Foreskin keratinocyte (primary cell): ENCODE measurements at places on chromosomes 3 and 15. TPM values are rescaled to one million over a fixed set of nuclear protein-coding genes. Genes with fewer than 3 reads are reported as not detected.

Gene EPHA6
- not detected in 2 replicates for total RNA-seq

Gene UBA7
- 4.3 and 6.7 TPM in 2 replicates for total RNA-seq

Gene ATP13A4
- total RNA-seq: not detected in 2 replicates

Gene P2RY13
- total RNA-seq: not detected in 2 replicates

Gene GOLGA6B
- total RNA-seq: not detected in 2 replicates

Gene EXD1
- total RNA-seq: 0.07 TPM in 1 of 2 replicates, not detected in the other

Gene CTXND1
- total RNA-seq: not detected in 2 replicates

Gene CSPG4
- 6.0 and 13.3 TPM in 2 replicates for total RNA-seq

Gene MAGEL2
- total RNA-seq: not detected in 2 replicates

Gene CCR8
- total RNA-seq: not detected in 2 replicates

Gene MAP6D1
- 1.3 and 1.5 TPM in 2 replicates for total RNA-seq

Gene SENP7
- 6.0 and 6.4 TPM in 2 replicates for total RNA-seq

Gene ALS2CL
- total RNA-seq: 32.3 and 39.6 TPM in 2 replicates

Gene ALDH1A3
- 134 and 232 TPM in 2 replicates for total RNA-seq

Gene CRABP1
- not detected in 2 replicates for total RNA-seq

Gene C3orf20
- not detected in 2 replicates for total RNA-seq

Gene MORC1
- total RNA-seq: not detected in 2 replicates

Gene ZNF197
- 14.5 and 15.3 TPM in 2 replicates for total RNA-seq

Gene ADPRH
- 0.99 and 1.0 TPM in 2 replicates for total RNA-seq

Gene LRTM1
- total RNA-seq: not detected in 2 replicates

Gene ABHD17C
- total RNA-seq: 18.6 and 24.8 TPM in 2 replicates

Gene PLAAT1
- total RNA-seq: 0.14 and 0.21 TPM in 2 replicates

Gene GOLGA8S
- total RNA-seq: 0.04 TPM in 1 of 2 replicates, not detected in the other

Gene MYEF2
- total RNA-seq: 7.6 and 7.9 TPM in 2 replicates

Gene PRSS50
- total RNA-seq: not detected in 2 replicates

Gene GOLGA6L10
- total RNA-seq: 0.63 and 1.2 TPM in 2 replicates

Gene CPN2
- total RNA-seq: not detected in 2 replicates

Gene PBRM1
- 39.2 and 45.6 TPM in 2 replicates for total RNA-seq

Gene SLCO3A1
- total RNA-seq: 10.5 and 13.7 TPM in 2 replicates

Gene PEX5L
- total RNA-seq: 1.1 TPM in 2 replicates

Gene SMCO1
- not detected in 2 replicates for total RNA-seq

Gene USP13
- total RNA-seq: 5.7 and 7.2 TPM in 2 replicates

Gene NDN
- total RNA-seq: 5.7 and 7.5 TPM in 2 replicates

Gene PRRT3
- total RNA-seq: 1.5 and 1.9 TPM in 2 replicates

Gene HCN4
- under 0.01 TPM in 1 of 2 replicates, not detected in the other for total RNA-seq

Gene TRIM42
- total RNA-seq: not detected in 2 replicates

Gene ANKRD63
- total RNA-seq: not detected in 2 replicates

Gene UCN2
- total RNA-seq: 18.8 and 35.4 TPM in 2 replicates

Gene A4GNT
- not detected in 2 replicates for total RNA-seq

Gene DNAJA4
- 8.8 and 10.6 TPM in 2 replicates for total RNA-seq

Gene NEK10
- total RNA-seq: 0.18 and 0.48 TPM in 2 replicates

Gene FAM131A
- 13.3 and 14.6 TPM in 2 replicates for total RNA-seq

Gene ROBO2
- total RNA-seq: 0.75 and 0.88 TPM in 2 replicates

Gene TMCO5A
- not detected in 2 replicates for total RNA-seq

Gene ULK4
- 6.8 and 7.4 TPM in 2 replicates for total RNA-seq

Gene FBXL22
- 0.03 and 0.21 TPM in 2 replicates for total RNA-seq

Gene CD96
- 0.10 and 0.14 TPM in 2 replicates for total RNA-seq

Gene CACNA1D
- 0.14 and 0.17 TPM in 2 replicates for total RNA-seq
